ENCODE measurements at places on chromosomes 12 and 14.

GRCh38 chr12:53824001-53824712, 72.4 kb upstream of the CISTR start:
- DNase-seq = no peak

GRCh38 chr14:32400480-32400879, 71.4 kb downstream of the AKAP6 start:
- no peak for DNase-seq

DNA sequence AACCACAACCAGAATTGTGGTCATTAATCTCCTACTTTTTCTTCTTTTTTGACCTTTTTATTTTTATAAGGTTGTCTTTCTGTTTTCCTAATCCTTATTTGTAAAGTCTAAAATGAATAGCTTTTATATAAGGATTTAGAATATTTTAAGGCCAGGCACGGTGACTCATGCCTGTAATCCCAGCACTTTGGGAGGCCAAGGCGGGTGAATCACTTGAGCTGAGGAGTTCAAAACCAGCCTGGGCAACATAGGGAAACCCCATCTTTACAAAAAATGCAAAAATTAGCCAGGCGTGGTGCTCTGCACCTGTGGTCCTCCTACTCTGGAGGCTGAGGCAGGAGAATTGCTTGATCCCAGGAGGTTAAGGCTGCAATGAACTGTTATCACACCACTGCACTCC, 55.1 kb downstream of the IFT81 start:
- no peak for DNase-seq

DNA sequence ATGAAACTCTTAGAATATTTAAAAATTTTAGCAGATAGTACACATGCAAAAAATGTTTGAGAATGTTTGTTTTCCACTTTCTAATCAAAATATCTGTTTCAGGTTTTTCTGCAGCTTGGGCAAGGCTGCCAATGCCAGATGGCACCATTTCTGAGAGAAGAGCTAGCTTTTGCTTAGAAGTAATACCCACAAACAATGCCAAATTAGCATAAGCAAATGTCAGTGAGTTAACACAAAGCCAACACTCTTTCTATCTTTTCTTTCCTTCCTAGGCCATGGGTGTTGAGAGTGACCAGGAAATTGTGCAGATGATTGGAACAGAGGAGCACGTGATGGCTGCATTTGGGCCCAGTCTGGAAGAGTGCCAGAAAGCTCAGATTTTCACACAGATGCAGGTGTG, 35.2 kb downstream of the POLR3B start:
- no peak for DNase-seq

- peak; percentile 16 for DNase-seq
Measured at GRCh38 chr12:131948166-131948712, 1.5 kb upstream of the EP400 start.

GRCh38 chr12:26251600-26251999, 56.2 kb downstream of the SSPN start:
- DNase-seq = no peak

DNA sequence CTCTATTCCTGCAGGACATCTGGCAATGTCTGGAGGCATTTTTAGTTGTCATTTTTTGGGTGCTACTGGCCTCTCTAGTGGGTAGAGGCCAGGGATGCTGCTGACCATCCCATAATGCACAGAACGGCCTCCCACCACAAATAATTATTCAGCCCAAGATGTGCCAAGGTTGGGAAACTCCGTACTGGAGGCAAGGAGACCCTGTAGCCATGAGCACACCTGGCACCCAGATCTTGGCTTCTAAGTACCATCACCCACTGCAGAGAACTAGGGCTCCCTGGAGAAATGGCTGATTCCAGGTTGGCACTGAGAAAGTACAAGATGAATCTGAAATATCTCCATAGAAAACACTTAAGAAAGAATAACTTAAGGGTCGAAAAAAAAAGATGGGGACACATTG, 81.7 kb downstream of the RBM19 start:
- DNase-seq = no peak

- DNase-seq = no peak
Measured at GRCh38 chr12:91273560-91273959, 90.9 kb upstream of the DCN start.

GRCh38 chr14:55074662-55075061, 23.2 kb downstream of the MAPK1IP1L start:
- no peak for DNase-seq

GRCh38 chr12:12836571-12836970, 23.4 kb downstream of the DDX47 start:
- DNase-seq = no peak

DNA sequence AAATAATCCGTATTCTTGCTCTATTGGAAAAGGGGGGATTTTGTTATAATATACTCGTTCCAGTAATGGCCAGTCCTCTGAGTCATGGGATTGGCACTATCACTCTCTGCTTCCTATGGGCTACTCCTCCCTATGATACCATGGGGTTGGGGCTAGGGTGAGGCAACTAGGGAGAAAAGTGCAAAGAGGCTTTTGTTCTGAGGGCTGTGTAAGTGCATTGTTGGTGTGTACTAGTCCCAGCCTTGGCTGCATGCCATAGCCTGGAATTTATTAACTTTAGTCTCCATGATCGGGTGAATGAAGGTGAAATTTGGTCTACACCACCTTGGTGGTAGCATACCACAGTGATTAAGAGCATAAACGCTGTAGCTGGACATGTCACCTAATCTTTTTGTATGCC, 247.6 kb downstream of the RPAP3 start:
- DNase-seq = no peak

GRCh38 chr12:30108666-30109065, 324.9 kb upstream of the TMTC1 start:
- DNase-seq = no peak

DNA sequence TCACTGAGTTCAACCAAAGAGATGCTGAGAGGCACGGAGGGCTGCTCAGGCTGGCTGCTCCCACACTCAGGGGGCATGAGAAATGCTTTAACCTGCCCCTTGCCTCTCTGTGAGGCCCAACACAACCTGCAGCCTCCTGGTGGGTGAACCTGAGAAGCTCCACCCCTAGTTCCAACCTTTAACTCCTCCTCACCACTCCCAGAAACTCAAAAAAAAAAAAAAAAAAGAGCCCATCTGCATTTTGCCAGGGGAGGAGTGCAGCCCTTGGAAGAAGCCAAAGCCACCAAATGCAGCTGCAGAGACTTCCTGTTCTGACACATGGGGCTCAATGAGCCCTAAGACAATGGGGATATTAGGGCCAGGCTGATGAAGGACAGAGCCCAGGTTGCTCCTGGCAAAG, 8.9 kb downstream of the KRT4 start:
- DNase-seq = no peak

DNA sequence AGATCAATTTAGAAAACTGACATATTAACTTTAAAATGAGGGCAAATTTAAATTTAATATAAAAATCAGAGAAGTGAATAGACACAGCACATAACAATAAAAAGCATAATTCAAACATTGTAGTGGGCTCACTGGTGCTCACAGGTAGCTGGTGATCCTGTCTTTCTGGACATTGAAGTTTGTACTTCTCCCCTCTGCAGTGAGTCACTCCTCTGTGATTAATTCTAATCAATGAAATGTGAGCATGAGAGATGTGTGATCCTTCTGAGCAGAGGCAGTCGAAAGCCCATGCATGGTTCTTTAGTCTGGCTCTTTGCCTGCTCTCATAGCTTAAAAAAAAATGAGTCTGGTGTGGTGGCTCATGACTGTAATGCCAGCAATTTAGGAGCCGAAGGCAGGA, 59.0 kb upstream of the RERGL start:
- DNase-seq = no peak

DNA sequence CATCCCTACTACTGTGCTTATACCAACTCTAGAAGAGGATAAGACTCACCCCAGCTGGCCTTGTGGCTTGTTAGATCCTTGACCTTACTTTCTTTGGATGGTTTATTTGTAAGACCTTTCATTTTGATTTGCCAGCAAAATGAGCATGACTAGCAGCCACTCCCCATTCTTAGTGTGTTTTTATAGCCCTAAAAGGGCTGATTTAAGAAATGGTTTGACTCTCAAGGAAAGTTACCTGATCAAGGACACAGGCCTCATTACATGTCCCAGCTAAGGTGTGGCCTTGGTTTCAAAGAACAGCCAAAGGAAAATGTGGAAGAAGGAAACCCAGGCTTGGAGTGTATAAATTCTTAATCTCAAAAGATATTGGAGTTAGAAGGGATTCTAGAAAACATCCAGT, 41.4 kb downstream of the SLC17A8 start:
- DNase-seq = no peak

DNA sequence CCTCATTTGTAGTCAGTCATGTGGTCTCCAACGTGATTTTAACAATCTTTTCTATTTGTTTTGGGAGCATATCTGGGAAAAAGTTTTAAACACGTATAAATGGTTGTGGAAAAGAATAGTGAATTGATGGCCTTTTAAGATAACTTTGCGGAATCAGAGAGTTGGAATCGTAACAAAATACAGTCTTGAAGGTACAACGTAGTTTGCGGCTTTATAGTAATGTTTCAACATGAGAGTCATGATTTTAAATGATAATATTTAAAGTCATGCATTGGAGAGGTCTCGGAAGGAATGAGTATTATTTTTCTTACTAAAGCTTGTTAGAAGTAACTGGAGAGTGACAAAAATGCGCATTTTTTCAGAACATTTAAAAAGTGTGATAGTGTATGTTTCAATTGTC, 1.6 kb downstream of the AEBP2 start:
- no peak for DNase-seq

GRCh38 chr12:121300083-121300819, 3.7 kb upstream of the CAMKK2 start:
- no peak for DNase-seq
